Left ventricle myocardium superior (tissue), 1 donor: ENCODE measurements at places on chromosomes 6 and 20. TPM values are rescaled to one million over a fixed set of nuclear protein-coding genes. Genes with fewer than 3 reads are reported as not detected.

The MAD2L1BP gene
- total RNA-seq = 28.3 TPM

The CNPY3 gene
- total RNA-seq = 19.5 TPM

The MAN1A1 gene
- 18.3 TPM for total RNA-seq

DNA sequence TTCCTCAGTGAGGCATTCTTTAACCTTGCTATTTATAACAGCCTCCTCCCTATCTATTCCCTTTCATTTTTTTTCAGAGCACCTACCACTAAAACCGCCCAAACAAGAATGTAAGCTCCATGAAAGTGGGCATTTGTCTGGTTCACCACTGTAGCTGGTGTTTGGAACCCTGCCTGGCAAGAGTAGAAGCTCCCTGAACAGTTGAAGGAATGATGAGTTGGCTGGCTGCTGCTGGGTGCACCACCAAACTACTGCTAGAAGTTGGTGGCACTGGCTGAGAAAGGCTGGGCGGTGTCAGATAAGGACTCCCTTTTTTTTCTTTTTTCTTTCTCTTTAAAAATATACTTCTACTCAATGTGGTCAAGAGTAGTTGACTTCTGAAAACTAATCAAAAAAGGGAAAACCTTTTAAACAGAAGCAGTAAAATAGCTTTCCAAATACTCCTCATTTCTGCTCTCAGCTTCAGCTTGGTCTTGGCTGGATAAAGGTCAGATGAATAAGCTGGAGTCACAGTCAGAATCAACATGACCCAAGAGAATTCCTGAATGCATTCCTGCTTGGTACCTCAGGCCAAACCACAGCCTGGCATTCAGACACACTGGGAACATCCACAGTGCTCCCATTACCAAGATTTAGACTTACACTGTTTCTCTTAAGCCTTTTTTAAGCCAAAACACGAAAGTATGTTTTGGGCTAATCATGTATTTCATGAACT is 38.0 kb downstream of the RTN4IP1 start:
- DNase-seq = no peak

- no peak for DNase-seq
These were observed 84.1 kb upstream of the TSHZ2 start for GRCh38 chr20:52888096-52888495.

DNA sequence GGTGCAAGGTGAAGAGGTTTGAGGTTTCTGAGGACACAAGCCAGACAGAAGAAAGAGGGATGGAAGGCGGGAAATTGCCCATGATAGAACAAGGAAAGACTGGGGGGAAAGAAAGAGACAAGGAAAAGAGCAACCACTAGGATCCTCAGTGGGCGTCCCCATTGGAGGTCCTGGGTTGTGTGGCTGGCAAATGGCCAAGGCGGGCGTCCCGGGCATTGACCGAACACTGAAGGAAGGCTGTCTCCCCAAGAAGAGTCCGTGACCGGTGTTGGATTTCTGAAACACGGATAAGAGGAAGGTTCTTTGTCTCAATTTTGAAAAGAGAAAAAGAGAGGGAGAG is 746.6 kb upstream of the ADGRB3 start:
- DNase-seq = no peak

DNA sequence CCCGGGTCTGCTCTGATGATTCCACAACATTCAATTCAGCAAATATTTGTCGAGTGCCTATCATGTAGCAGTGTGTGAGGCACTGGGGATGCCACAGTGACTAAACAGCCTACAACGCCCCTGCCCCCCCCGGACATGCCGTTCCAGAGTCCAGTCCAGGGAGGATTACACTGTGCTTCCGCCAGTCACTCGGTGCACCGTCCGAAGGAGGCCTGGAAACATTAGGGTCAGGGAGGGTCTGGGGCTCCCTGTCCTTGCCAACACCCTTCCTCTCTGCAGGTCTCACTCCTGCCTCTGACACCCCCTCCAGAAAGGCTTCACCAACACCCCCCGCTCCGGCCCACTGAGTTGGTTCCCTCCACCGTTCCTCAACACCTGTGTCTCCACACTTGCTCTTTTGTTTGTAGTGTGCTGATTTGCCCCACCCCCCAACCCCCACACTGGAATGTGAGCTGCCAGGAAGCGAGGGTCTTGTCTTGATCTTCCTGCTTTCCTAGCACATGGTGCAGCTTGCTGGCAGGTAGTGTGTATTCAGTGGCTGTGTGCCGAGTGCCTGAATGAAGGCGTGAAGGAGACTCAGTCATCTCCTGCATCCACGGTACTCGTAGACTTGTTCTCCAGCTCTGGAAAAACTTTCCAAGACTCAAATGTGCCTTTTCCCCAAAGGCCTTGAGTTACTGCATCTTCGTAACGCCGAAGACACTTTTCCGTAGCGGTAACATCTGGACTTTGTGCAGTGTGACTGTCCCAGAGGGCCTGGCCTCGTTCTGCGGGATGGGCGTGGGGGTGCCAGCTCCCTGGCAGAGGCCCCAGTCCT is 150.4 kb downstream of the ZDHHC14 start:
- no peak for DNase-seq
